Stimulated activated CD4-positive, alpha-beta T cell treated with anti-CD3 and anti-CD28 coated beads, Interleukin-4, amount 100 ng/mL, for 4 hours (primary cell): ENCODE measurements at places on chromosomes 2 and 18.

GRCh38 chr18:71116535-71116934, 827.7 kb downstream of the SOCS6 start:
- DNase-seq, result no peak

DNA sequence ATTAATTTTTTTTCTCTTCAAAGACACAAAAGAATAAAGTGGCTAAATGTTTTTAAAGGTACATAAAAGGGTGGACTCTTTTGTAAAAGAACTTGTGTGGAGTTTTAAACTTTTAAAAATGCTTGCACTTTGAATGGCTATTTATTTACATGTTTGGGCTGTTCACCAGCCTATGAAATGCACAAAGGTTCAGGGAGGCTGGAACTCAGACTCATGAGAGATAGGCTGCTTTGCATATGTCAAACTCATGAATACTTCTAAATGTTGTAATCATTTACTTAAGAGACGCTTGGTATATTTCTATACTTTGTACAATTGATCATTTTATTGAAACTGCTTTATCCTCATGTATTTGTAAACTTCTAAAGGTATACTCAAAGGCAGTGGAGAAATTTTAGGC, 79.9 kb downstream of the ZEB2 start:
- no peak for DNase-seq

GRCh38 chr18:1092228-1092627, 187.6 kb downstream of the ADCYAP1 start:
- DNase-seq, result no peak

DNA sequence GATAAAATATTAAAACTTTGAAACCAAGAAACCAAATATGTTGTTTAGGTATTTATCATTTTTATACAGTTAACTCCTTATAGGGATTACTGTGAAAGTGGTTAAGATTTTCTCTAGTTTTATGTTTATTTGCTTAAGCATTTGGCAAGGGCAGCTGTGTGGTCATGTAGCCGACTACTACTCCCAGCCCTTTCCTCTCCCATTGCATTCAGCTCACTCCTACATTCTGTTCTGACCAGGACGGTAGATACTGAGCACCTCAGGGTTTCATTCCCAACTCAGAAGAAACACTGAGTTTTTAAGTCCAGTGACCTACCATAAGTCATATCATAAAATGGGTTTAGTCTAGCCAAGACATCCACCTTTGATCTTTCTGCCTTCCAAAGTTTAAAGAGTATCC, 19.8 kb downstream of the FZD5 start:
- no peak for DNase-seq

DNA sequence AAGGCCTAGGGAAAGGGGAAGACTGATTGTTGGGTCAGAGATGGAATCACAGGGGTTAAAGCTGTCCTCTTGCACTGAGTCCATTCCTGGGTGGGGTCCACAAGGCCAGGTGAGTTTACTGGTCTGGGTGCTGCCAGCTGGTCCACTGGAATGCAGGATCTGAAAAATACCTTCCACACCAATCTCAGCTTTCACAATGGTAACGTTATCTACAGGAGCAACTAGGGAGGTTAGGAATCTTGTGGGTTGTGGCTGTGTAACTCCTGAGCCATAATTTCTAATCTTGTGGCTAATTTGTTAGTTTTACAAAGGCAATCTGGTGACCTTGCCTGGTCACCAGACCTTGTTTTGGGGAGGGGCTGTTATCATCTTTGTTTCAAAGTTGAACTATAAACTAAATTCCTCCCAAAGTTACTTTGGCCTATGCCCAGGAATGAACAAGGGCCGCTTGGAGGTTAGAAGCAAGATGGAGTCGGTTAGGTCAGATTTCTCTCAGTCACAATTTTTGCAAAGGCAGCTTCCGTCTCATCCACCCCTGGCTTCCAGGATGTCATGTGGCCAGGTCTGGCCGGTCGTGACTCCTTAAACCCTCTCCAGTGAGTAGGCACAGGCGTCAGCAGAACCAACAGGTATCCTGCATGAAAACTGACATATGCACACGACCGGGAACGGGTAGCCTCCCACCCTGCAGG, 123.3 kb upstream of the SH3BP4 start:
- no peak for DNase-seq

DNA sequence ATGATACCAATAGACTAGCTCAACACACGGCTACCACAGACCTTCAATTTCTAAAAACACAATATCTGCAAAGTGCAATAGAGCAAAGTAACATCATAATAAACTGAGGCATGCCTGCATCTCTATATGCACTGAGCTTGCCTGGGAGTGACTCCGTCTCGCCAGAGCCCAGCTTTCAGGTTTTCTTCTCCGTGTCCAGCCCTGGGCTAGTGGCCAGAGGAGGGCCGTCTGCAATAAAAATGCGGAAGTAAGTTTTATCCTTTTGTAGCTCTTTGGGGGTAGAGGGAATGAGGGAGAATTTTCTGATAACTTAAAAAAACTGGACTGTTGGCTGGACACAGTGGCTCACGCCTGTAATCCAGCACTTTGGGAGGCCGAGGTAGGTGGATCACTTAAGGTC, 41.0 kb upstream of the GPR17 start:
- no peak for DNase-seq

DNA sequence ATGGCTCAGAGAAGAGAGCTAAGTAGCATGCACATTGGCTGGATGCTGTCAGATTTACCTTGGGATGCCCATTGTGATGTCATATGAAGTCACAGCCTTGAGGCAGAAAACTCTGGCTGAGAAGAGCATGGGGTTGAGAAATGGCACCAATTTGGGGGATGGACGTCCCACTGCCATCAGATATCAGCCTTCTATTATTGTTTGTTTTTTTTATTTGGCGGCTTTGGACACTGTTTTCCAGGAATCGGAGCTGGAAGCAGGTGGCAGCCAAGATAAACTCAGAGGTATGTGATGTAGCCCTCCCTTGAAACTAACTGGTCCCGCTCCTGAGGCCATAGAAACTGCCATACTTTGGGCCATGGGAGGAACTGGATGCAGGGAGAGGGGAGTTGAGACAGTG, 40.6 kb downstream of the GCKR start:
- no peak for DNase-seq

DNA sequence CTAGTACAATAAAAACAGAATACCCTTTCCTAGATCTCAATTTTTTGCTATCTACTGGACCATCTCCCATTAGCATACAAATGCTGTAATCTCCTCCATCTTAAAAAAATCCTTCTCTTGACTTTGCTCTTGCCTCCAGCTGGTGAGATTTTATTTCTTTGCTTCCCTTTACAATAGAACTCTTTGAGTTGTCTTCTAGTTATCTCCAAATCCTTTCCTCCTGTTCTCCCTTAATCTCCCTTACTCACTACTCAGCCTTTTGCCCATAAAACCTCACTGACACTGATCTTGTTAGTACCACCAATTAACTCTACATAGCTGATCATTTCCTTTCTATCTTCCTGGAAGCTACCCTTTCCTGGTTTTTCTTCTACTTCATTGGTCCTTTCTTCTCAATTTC, 63.5 kb upstream of the FRZB start:
- no peak for DNase-seq

- DNase-seq, result no peak
Measured at GRCh38 chr2:233892793-233893192, 24.4 kb upstream of the TRPM8 start.

GRCh38 chr2:23423062-23423872, 38.3 kb downstream of the KLHL29 start:
- DNase-seq, result no peak

DNA sequence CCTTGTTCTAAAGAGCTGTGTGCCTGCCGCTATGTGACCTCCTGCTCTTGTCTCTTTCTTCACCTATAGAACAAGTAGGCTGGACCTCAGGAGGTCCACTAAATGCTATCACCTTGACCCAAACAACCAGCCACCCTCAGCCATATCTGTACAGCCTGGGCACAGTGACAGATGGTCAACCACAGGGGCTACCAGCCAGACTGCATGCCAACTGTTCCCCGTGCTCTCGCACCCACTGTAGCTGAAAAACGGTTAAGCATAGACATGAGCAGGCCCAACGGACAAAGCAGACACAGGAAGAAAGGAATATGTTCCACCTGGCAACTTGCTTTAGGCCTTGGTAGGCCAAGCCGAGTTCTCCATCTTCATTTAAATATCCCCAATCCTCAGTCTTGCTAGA, 43.2 kb upstream of the ACAA2 start:
- DNase-seq, result no peak

- DNase-seq, result no peak
Measured at GRCh38 chr2:236622660-236623059, 53.0 kb downstream of the ACKR3 start.

- no peak for DNase-seq
Measured at GRCh38 chr18:48800466-48800865, 150.3 kb downstream of the SMAD7 start.

DNA sequence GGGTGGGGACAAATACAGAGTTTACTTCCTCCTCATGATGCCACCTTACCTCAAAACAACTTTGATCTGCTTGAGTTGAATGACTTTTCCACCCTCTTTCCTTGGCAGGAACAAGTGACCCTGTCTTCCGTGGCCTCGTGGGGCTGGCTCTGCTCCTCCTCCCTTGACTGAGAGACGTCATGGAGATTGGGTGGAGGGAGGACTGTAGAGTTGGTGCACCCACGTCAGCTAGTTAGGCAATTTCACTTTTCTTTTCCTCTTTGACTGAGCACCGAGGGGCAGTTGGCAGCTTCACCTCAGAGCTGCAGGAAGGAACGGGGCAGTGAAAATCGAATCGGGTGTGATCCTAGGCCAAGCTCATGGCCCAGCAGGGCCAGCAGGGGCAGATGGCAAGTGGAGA, at the start of gene SP140:
TSS of gene SP140 (plus strand) at position 251 of the 400 bp plus-strand sequence. CDS start at position 360, 109 bp downstream.
- DNase-seq, result peak; percentile 64

- no peak for DNase-seq
Measured at GRCh38 chr2:42281416-42282081, 79.5 kb downstream of the COX7A2L start.

DNA sequence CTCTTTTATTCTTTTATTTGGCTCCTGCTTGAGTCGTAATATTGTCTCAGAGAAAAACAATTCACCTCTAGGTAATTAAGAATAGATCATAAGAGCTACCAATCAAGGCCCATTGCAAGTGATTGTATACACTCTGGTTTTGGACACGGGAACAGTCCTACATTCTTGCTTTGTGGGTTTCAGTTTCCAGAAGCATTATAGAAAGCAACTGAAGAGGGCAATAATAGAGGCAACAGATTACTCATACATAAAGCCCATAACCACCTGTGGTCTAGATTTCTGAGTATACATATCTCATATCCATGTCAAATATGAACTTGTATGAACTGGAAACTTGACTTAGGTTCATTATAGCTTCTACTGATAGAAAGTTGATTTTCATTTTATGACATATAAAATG, 65.4 kb downstream of the DIS3L2 start:
- DNase-seq, result no peak

GRCh38 chr2:36578343-36579296, 19.3 kb downstream of the FEZ2 start:
- DNase-seq, result no peak

DNA sequence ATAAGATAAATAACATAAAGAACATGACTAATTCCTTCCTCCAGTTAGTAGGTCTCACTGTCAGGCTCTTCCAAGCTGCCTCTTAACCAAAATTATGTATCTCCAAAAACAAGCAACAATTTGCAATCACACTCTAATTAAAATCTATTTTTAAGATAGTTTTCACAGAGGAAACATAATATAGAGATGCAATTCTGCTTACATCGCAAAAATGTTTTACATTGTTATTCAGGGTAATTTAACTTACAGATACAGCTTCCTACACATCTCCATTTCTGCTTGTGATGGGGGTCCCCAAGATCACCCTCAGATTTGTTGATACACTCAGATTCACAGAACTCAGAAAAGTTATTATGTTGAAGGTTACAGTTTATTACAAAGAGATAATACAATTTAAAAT, 115.5 kb downstream of the DSC3 start:
- no peak for DNase-seq

DNA sequence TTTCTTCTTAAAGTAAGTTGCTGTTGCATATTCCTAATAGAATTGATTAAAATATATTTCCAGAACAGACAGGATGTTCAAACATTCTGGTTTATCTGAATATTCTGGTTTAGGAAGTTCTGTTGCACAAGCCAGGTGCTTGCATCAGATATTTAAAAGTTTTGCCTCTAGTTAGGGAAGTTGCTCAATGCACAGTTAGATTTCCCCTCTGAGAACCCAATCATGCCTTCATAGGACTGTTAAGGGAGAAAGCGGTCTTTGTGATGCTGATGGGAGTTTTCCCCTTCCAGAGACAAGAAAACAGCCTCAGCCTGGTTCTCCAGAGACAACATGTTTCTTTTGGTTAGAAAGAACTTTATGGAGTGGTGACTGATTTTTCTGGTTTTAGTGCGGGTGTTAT, 65.6 kb upstream of the REV1 start:
- DNase-seq, result no peak

DNA sequence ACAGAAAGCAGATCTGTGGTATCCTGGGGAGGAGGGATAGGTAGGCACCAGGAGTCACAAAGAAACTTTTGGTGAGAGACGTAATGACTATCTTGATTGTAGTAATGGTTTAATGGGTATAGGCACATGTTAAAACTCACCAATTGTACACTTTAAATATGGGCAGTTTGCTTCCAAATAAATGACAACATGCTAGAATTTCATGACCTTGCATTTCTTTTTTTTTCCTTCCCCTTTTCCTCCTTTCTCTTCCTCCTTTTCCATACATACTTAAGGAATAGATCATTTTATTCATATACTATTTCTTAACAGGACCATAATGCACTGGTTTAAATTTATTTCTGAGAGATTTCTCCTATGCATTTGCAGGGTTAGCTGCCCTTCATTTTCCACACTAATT, 341.8 kb downstream of the TMEM182 start:
- no peak for DNase-seq

DNA sequence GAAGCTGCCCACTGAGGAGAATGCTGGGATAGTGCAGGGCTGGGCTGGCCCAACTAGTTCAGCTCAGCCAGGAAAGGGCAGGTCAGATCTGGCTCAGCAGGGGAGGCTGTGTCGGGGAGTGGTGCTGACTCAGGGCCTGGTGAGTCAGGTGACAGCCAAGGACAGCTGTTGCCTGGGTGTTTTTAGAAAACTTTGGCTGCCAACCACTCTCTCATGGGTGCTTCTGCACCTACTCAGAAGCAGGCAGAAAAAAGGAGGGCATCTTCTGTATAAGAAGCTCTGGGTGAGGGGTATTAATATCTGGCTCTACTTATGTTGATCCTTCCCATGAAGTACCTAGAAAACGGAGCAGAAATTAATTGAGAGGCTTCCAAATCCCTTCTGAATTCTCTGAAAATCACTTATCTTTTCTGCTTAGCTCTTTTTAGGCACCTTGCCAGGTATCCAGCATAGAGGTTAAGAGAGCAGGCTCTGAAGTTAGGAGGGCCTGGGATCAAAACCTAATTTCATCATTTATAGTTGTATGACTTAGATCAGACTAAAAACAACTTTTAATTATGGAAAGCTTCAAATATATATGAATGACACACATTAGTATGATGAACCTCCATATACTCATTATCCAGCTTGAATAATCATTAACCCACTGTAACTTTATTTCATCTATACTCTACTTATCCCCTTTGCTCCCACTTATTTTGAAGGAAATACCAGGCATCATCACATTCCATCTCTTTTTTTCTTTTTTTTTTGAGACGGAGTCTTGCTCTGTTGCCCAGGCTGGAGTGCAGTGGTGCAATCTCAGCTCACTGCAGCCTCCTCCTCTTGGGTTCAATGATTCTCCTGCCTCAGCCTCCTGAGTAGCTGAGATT, 15.5 kb upstream of the RAB10 start:
- peak; percentile 25 for DNase-seq
